ENCODE measurements at places on chromosomes 13 and 19.
A peak's percentile ranks its signal among the peaks of the same experiment; 100 is the strongest.

DNA sequence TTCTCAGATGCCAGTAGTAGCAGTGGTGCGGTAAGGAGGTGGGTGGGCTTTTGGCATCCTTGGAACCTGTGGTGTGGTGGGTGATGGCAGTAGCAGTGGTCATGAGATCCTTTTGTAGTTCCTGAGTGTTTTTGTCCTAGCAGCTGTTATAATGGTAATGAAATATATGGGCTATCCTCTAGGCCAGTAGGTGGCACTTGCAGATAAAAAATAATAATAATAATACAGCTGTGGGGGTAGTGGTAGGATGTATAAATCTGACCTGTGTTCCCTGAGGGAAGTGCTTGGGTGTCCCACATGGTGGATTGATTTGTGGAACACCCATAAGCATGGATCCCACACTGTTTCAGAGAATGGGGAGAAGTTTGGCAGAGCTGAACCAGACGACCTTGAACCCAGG is 334.0 kb downstream of the SLITRK5 start:
- no peak for DNase-seq
- H3K36me3 ChIP-seq, result no peaks in the 10 kb centered on the region
- no peak overlapping the region for H3K27ac ChIP-seq
- H3K4me1 ChIP-seq, result no peaks in the 10 kb centered on the region
- H3K4me3 ChIP-seq, result no peak overlapping the region

DNA sequence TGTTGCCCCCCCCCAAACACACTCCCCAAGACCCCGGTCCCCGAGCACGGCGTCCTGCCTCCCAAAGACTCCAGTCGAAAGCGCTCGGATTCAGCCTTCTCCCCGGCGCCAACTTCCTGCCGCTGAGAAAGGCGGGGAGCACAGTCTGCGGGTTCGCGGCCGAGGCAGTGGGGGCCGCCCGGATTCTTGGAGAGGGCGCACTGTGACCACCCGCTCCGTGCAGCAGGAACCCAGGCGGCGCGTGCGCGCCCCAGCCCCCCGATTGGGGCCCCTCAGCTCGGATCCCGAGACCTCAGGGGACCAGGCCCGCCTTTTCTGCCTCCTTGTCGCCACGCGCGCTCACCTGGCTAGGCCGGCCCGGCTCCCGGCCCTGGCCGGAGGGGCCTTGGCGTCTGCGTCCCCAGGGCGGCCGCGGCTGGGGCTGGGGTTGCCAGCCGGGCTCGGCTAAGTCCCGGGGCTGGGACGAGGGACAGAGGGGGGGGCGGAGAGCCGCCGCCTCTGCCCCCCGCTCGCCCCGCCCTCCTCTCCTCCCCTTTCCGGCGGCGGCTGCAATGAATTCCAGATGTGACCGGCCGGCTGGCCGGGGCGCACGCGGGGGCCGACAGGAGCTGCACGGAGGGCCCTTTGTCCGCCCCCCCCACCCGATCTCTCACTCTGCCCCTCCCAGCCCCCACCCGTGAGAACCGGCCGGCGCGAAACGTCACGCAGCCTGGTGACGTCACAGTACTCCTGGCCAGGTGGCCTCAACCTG is at the start of gene S1PR2:
TSS of gene S1PR2 (minus strand) at position 471 of the 751 bp plus-strand sequence. CDS start 6,426 bp downstream, outside the sequence.
- peak within 1 kb of the TSS; percentile 87 for H3K4me3 ChIP-seq
- no peaks in the 10 kb centered on the region for H3K36me3 ChIP-seq
- H3K4me1 ChIP-seq, result peaks cover 32% of the 10 kb centered on the region
- peak within 1 kb of the TSS; percentile 82 for H3K27ac ChIP-seq
- H3K27me3 ChIP-seq, result no peaks in the 10 kb centered on the region
- DNase-seq, result peak; percentile 94

GRCh38 chr13:80083081-80083852 is 257.7 kb downstream of the SPRY2 start:
- H3K27me3 ChIP-seq, result no peaks in the 10 kb centered on the region
- H3K27ac ChIP-seq, result peak overlapping the region; percentile 88
- peak overlapping the region; percentile 51 for H3K4me3 ChIP-seq
- DNase-seq, result no peak
- peaks cover 46% of the 10 kb centered on the region for H3K4me1 ChIP-seq

GRCh38 chr19:43469160-43469480 is 3.7 kb upstream of the LYPD3 start:
- H3K36me3 ChIP-seq, result no peaks in the 10 kb centered on the region
- peaks cover 8% of the 10 kb centered on the region for H3K27me3 ChIP-seq
- H3K4me3 ChIP-seq, result no peak overlapping the region
- no peak for DNase-seq
- no peak overlapping the region for H3K27ac ChIP-seq

GRCh38 chr13:106958621-106959048 is 390.7 kb upstream of the ARGLU1 start:
- no peak for DNase-seq
- no peaks in the 10 kb centered on the region for H3K36me3 ChIP-seq

- H3K27ac ChIP-seq, result no peak overlapping the region
- no peak overlapping the region for H3K4me3 ChIP-seq
- DNase-seq, result no peak
These were observed 68.2 kb downstream of the CDADC1 start for GRCh38 chr13:49315756-49316482.

Measured in osteocyte (in vitro differentiated cells).